ENCODE measurements at places on chromosomes 11 and 22.

GRCh38 chr11:47394322-47395222 lies 13.8 kb upstream of the SLC39A13 start:
- no peak for DNase-seq

GRCh38 chr11:21838427-21838826 lies 354.5 kb upstream of the ANO5 start:
- DNase-seq, result no peak

GRCh38 chr11:94802501-94802900 lies 34.3 kb downstream of the AMOTL1 start:
- no peak for DNase-seq

DNA sequence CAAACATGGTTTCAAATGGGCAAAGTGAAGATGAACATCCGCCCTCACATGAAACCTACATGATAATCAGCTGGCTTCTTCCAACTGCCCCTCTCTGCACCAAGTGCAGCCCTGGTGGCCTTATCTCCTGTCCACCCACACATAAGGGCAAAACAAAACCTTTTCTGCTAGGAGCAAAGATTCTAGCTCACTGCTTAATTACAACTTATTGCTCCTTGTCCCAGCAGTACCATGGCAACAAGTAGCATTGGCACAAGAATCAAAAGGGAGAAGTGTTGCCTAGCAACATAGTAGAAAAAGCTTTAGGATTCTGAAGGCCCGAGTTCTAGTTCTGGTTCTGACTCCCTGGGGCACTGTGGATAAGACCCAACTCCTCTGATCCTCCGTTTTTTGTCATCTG lies 68.7 kb upstream of the BMAL1 start:
- no peak for DNase-seq

DNA sequence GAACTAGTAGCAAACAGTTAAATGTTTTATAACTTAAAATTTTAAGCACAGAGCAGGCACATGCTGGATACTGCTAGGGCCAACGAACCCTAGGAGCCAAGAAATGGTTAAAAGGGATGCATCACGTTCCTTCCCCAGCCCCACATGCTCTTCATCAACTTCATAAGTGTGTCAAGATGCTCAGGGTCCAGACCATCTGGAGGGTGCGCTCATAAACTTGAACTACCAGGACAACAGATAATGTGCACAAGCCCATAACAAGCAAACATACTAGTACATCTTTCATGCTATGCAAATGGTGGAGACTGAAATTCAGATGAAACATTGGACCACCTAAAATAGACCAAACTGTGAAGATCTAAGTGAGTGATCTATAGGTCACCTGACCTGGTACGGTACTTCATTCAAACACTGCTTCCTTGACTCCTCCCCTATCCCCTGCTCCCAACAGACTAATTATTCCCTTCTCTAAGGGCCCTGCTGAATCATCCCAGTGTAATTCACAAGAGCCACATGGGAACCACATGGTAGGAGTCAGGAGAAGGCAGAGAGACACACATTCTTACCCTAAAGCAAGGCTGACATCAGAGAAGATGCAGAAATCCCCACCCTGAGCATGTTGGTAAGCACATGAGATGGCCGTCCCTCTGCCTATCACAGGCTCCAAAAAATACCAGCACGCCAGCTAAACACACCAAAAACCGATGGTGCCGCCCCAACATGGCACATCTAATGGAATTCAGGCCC lies 83.9 kb downstream of the ETS1 start:
- DNase-seq, result no peak

GRCh38 chr11:70255477-70256116 lies 14.9 kb upstream of the PPFIA1 start:
- no peak for DNase-seq

DNA sequence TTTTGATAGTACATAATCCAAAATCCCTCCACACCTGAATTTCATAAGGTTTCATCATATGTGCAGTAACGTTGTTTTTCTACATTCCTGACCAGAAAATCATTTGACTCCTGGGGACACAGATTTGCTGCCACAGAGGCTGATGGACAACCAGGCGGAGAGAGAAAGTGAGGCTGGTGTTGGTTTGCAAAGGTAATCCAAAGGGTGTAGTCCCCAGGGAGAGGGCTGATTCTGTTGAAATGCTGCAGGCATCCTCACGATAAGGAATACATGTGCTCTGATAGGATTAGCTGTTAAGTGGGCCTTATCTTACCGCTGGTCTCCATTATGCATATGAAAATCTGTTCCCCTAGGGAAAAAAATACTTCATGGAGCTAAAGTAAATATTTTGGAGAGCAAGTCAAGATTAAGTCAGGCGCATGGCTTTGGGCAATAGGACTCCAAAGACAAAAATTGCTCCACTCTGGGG lies 8.1 kb downstream of the APOL6 start:
- no peak for DNase-seq

- peak; percentile 90 for DNase-seq
These were observed 6.3 kb upstream of the FADS3 start for GRCh38 chr11:61897387-61898246.

- DNase-seq, result peak; percentile 61
These were observed 194.8 kb downstream of the MIAT start for GRCh38 chr22:26852176-26852575.

GRCh38 chr11:55701429-55701828 lies 39.4 kb downstream of the OR4C6 start:
- no peak for DNase-seq

- DNase-seq, result no peak
These were observed 11.8 kb downstream of the RNF215 start for GRCh38 chr22:30375312-30375849.

GRCh38 chr11:66020212-66020611 lies 6.1 kb downstream of the CATSPER1 start:
- no peak for DNase-seq

GRCh38 chr11:134557571-134558257 lies 145.7 kb upstream of the B3GAT1 start:
- DNase-seq, result peak; percentile 20
